ENCODE measurements at places on chromosomes 5 and 9.

GRCh38 chr5:132280371-132281240 lies 13.6 kb upstream of the SLC22A4 start:
- DNase-seq = no peak

DNA sequence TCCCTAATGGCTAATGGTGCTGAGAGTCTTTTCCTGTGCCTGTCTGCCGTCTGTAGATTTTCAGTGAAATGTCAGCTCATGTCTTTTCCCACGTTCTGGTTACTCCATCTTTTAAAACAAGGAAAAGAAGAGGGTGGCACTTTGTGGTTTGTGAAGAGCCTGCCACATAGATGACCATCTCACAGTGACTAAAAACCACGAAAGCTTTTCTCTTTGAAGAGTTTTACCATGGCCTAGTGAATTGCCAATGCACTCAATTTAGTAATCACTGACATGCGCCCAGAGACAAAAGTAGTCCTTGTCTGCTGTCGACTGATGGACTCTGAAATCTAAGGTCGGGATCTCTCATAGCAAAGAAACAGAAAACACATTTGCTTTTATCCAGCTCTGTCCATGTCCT lies 50.4 kb downstream of the SPATA31C2 start:
- DNase-seq = no peak

GRCh38 chr5:56900858-56901578 lies 8.4 kb upstream of the SETD9 start:
- DNase-seq = no peak

- DNase-seq = no peak
Measured at GRCh38 chr5:58987193-58987592, 404.3 kb downstream of the RAB3C start.

- no peak for DNase-seq
Measured at GRCh38 chr9:3950534-3950933, 349.3 kb downstream of the GLIS3 start.

DNA sequence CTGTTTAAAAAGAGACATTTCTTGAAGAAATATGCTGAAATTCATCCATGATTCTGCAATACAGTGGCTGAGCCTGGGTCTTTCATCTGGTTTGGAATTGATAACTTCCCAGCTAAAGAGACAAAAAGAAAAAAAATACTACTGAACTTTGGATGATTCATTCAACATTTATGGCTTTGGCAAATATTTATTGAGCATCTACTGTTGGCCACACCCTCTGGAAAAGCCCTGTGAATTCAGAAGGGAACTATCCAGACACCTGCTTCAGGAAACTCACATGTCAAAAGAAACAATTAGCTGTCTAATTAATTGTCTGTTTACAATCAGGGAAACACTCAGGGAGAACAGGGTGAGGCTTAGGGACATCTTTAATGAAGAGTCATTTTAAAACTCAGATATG lies 17.8 kb upstream of the ZNF622 start:
- no peak for DNase-seq

- peak; percentile 56 for DNase-seq
Measured at GRCh38 chr5:372556-372995, 51.1 kb downstream of the AHRR start.

- no peak for DNase-seq
Measured at GRCh38 chr5:103450333-103451061, 112.1 kb downstream of the NUDT12 start.

GRCh38 chr9:38733503-38733902 lies 13.6 kb upstream of the FAM240B start:
- no peak for DNase-seq

GRCh38 chr5:20102293-20102692 lies 114.3 kb upstream of the CDH18 start:
- DNase-seq = no peak
